RCC 7860 (cell line): ENCODE measurements at places on chromosomes 7 and 10.

DNA sequence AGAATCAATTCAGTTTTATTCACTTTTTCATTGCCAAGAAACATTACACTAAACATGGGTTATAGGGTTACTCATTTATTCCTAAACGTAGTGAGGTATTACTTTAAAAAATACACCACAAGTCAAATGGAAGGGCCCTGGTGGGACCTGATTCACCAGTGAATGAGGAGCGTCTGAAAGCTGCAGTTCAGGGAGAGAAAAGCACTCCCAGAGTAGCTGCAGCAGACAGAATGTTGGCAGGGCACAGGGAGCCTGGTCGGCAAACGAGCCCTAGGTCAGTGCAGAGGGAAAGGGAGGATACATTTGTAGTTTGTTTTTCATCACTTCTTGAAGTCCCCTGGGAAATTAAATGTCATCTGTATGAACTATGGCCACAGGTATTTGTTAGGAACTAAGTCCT, 361.7 kb upstream of the ETV1 start:
- no peak for DNase-seq

DNA sequence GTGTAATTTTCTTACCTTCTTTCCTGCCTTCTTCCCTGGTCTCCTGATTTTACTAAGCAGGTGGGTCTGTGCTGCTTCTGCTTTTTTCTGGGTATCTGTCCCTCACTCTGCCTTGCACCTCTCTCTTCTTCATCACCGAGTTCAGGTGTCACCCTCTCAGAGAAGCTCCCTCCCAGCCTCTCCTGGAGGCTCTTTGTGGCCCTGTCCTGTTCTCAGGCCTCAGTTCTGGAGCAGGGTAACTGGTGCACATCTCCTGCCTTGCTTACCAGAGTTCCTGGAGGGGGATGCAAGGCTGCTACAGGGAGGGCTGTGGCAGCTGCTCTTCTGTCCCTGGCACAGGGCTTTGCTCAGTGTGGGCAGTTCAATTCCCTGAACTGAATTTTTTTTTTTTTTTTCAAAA, 66.1 kb downstream of the RBM33 start:
- DNase-seq, result no peak

DNA sequence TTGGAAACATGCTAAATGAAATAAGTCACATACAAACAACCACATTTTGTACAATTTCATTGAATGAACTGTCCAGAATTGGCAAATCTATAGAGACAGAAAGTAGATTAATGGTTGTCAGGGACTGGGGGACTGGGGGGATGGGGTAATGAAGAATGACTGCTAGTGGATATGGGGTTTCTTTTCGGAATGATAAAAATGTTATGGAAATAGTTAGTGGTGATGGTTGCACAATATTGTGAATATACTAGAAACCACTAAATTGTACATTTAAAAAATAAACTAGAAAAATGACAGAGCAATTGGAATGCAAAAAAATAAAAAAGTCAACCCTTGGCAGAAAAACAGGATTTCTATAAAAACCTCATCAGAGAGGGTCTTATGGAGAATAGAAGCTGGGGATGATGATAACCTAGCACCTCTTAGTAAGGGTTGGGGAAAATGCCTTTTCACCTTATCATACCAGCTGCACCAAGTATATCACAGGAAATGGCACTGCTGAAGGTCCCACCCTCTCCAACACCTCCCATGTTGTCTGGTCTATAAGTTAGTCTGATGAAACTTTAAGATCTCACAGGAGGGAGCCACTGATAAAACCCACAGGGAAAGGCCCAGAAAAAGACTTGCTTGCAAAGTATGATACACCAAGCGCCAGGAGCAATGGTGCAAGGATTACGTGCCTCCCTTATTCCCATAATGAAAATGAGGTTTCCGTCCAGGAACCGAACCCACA, 23.1 kb upstream of the JAZF1 start:
- no peak for DNase-seq

DNA sequence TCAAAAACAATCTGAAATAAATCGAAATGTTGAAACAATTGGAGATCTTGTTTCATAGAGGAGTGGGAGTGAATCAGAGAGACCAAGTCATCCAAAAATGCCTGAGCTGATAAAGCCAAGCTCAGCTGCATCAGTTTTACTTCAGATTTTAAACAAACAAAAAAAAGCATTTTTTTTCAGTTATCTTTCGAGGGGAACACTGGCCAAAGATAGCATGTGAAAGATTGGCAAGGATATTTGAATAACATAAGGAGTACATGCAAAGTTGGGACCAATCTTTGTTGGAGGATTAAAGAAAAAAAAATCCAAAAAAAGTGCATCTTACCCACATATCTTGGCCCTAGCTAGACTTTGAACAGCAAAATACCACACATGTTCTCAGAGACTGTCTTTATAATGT, 47.2 kb downstream of the RHOBTB1 start:
- no peak for DNase-seq

DNA sequence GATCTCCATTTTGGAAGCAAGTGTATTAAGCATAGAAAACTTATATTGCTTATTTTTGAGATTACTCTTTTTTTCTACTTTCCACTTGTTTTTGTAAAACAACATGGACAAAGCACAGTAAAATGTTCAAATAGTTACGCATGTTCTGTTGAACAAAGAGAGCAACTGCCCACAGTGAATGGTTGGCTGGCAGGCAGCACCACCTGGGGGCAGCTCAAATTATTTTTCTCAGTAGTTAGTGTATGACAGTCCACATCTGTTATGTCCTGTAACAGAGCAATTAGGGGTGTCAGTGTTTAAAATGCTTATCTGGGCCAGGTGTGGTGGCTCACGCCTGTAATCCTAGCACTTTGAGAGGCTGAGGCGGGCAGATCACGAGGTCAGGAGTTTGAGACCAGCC, 46.1 kb upstream of the CACUL1 start:
- DNase-seq, result no peak

GRCh38 chr7:44269943-44270493, 55.4 kb downstream of the CAMK2B start:
- no peak for DNase-seq

GRCh38 chr7:157337316-157338149, 729 bp downstream of the DNAJB6 start:
- DNase-seq, result peak; percentile 42

- peak; percentile 5 for DNase-seq
These were observed 3.7 kb upstream of the PCOLCE start for GRCh38 chr7:100598425-100598824.

DNA sequence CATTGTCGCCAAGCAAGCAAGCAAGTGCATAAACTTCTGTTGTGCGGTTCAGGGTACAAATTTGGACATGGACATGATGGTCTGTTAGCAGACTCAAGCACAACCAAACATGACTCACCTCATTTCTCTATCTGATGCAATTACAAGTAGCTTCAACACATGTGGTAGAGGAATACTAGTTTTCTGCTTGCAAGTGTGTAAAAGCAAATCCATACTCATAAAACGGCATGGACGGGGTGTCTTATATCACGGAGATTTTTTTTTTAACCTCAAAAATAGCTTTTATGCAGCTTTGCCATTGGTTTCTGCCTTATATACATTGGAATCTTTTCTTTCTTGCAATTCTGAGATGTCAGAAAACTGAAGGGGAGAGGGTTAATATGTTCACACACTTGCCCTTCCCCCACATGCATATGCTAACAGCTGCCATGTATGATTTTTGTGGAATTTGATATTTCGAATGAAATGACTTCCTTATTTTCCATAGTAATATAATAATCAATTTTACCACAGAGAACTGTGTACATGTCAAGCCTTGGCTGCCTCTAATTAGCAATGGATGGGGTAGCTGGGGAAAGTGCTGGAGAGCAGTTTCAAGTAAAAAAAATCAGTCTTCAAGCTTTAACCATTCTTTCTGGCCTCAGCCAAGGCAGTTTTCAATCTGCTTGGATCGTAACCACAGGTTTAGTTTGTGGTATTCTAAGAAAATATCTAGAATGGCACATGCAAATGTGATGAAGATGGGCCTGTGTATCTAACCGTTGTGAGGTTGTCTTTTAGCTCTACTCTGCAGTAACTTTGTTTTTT, 106.0 kb upstream of the PDCD4 start:
- peak; percentile 8 for DNase-seq

- no peak for DNase-seq
These were observed 512.1 kb downstream of the PARD3 start for GRCh38 chr10:34303022-34303421.

DNA sequence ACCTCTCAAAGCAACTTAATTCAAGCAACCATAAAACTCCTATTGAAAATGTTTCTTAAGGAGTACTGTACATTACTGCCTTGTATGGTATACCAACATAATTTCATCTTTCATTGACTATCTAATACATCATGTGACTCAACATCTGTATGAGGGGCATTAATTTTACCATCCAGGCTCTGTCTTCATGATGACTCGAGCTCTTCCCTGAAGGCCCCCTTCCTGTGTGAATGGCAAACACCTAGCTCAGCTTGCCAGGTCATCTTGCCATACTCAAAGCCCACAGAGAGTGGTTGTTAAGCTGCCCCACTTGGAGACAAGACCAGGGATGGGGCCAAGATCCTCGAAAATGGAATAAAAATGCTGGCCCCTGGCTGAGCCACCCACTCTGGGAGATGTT, 82.4 kb downstream of the SGMS1 start:
- DNase-seq, result no peak

DNA sequence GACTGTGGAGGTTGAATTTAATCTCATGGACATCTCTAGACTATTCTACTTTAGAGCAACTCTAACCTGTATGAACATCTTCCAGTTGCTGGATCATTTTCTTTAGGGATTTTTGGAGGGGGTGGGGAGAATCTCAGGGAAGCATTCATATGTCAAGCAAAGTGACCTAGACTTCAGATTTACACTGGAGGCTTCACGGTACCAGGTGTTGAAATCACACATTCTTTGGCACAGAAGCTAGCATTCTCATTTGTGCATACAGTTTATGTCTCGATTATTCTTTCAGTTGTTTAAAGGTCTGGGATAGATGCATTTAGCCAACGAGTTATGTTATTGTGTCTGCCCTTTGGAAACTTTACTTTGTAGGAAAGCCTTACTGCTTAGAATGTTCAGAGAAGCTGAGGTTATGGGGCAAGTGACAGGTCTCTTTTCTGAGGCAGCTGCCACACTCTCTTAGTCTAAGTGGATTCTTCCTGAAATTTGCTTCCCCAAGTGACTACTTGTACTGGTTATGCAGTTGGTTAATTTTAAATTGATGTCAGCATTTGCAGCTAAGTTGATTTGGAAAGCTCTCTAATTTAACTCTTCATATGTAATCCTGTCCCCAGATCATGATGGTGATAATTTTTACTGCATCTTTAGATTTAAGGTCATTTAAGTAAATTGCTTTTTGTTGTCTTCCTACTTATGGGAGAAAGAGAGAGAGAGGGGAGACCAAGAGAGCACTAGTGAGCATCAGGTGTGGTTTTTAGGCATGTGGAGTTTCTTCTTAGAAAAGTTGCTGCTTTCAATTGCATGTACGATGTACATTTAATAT, 153.8 kb downstream of the PRKG1 start:
- DNase-seq, result no peak

DNA sequence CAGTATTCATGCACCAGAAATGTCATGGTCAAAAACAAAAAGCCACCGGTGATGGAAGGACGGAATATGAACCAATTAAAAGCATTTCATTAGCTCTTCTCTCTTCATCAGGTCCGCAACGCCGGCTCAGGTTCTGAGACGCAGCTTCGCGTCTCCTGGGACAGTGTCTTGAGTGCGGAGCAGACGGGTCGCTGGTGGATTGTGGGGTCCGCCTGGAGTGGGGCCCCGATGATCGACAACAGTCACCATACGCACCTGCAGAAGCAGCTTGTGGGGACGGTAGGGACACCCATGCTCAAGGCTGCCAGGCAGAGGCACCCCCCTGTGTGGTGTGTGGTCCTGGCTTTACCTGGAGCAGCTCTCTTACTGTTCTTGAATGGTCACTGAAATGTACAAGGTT, 13.4 kb downstream of the NOM1 start:
- no peak for DNase-seq

GRCh38 chr7:125363873-125364272, 434.2 kb upstream of the POT1 start:
- no peak for DNase-seq

DNA sequence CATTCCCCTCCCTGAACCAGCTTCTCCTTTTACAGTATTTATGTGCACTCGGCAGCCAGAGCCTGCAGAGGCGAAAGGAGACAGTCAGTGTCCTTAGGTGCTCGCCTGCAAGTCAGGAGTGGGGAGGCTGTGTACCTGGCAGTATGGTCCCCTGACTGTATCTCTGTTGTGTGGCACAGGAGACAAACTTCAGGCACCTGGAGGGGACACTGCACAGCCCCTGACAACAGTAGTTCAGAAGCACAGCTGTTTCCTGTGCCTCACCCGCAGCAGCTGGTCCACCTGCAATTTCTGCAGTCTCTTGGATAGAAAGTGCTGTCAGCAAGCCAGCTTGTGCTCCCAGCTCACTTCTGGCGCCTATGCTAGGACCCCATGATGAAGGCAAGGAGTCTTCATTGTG, 73.4 kb upstream of the LAMB4 start:
- no peak for DNase-seq

DNA sequence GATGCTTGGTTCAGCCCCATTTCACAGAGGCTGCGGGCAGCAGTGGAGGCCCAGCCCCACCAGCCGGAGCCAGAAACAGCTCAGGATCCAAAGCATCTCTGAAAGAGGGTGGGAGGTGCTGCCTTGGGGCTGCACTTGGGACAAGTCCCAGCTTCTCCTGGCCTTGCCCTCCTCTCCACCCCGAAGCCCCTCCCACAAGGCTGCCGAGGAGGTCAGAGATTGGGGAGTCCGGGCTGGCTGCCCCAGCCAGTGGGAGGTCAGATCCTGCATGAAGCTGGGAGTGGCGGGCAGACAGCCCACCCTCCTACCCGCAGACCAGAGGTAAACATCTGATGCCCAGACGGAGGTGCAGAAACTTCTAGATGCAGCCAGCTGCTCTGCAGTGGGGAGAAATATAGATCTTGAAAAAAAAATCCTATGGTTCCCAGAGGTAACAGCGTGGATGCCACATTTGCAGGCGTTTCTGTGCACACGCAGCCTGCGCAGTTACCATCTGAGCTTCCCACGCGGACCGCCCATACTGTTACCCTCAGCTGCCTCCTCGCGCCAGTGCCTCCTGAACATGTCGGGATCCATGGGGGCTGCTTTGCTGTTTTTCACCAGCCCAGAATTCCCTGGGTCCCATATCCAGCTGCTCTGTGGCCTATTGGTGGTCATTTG, 36.9 kb upstream of the GNA12 start:
- no peak for DNase-seq

DNA sequence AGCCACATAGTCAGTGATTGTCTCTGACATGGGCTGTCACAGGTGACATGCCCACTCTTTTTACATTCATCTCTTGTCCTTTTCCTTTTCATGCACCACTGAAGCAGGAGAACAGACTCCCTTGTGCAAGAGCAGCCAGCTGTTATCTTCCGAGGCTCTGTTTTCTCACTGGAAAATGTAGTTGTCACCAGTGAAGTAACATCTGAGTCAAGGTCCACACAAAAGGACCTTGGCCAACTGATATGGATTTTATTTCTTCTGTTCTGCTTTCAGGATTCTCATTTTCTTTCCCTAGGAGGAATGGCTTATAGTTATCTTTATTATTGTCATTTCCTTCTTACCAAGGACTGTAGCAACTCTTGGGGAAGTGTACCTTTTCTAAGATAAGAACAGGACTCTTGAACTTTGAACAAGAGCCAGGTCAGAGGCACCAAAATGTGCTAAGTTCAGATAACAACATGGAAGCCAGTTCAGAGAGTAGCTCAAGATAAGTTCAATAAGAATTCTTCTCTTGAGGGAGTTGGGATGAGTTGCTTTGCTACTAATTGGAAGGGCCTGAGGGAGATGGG, 22.7 kb downstream of the AVPI1 start:
- no peak for DNase-seq
